ENCODE measurements at places on chromosomes 7 and 10.

DNA sequence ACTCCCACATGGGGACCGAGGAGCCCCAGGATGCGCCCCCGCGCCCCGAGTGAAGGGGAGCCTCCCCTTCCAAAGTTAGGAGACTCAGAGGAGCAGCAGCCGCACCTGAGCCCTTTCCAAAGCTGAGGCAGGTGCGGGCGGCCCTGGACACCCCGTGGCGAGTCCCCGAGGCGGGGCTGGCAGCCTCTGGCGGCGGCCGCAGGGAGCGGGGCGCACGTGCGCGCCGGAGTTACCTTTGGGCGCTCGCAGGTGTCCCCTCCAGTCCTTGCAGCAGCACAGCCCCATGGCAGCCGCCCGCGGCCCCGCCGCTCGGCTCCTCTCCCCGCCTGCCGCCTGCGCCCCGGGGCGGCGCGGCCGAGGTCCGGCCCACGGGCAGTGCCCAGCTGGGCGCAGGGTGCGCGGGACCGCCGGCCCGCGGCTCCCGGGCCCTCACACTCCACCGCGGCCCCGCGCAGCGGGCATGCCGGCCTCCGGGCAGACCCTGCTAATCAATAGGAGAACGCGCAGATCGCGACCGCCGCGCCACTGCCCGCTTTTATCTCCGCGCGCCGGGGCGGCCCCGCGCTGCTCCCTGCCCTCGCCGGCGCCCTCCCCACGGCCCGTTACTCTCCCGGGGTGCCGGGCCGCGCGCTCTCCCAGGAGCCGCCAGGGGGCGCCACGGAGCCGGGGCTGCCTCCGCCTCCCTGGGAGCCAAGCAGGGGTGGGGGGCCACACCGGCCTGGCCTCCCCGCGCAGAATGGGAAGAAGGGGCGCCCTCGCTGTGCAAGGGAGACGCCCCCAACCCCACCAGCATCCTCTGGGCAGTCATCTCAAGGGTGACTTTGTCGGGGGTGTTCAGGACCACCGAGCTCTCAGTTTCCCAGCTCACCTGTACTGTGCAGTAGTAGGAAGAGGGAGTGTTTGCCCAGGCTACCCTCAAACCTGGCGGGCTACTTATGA is 80.8 kb downstream of the ARHGAP22 start:
- DNase-seq = no peak

DNA sequence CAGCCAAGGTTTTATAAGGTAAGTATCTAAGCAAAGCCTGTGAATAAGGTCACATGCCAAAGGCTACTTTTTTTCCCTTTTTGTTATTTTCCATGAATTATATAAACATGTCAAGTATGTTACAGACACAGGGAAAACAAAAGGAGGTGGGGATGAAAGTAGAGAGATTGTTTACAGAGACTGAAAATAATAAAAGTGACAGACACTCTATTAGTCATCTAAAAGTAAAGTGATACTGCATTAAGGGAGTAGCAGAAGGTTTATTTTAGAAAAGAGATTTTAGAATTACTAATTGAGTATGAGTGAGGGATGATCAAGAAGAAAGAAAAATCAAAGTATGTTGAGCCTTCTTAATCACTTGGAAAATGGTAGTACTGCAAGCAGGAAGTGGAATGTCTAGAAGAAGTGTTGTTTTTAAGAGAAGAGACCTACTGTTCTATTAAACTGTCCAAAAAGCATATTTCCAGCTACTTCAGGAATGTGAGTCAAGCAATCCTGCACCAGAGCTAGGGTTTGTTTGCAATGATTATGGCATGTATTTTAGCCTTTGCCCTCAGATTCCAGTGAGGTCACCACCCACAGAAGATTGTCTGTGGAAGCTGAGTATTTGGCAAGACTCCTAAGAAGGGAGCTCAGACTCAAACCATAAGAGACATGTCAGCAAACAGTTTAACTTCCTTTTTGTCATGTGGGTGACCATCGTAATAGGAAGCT is 177.9 kb upstream of the PLXDC2 start:
- peak; percentile 72 for DNase-seq

DNA sequence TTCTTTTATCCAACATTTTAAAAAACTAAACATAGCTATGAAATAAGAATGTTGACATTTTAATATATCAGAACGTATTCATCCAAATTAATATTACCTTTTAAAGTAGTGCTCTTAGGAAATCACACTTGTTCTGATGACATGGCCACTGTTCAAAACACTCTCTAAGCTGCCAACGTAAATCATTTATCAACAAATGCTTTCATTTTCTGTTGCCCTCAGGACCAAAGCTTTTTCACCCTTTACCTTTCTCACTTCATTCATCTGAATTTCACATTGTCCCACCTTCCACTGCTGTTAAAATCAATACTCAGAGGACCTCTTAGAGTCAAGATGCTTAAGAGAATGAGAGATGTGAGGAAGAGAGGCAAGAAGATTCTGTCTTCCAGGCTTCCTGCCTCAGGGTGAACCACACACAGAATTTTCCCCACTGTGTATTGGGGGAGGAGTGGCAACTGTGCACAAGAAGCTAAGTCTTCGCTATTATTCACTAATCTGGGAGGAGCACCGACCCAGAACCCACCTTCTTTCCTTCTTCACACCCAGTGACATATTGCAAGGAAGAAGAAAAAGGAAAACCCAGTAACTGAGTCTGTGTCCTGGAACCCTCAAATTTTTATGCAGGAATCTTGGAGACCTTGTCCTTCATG is 21.0 kb downstream of the HIBADH start:
- DNase-seq = no peak

- DNase-seq = no peak
These were observed 89.2 kb downstream of the DLG5 start for GRCh38 chr10:77837248-77837924.

GRCh38 chr10:102435529-102436233 is 3.3 kb upstream of the CUEDC2 start:
- no peak for DNase-seq
